CD4-positive, alpha-beta T cell treated with Interleukin-10 for 1 hour (primary cell): ENCODE measurements at places on chromosomes 7 and 10.

DNA sequence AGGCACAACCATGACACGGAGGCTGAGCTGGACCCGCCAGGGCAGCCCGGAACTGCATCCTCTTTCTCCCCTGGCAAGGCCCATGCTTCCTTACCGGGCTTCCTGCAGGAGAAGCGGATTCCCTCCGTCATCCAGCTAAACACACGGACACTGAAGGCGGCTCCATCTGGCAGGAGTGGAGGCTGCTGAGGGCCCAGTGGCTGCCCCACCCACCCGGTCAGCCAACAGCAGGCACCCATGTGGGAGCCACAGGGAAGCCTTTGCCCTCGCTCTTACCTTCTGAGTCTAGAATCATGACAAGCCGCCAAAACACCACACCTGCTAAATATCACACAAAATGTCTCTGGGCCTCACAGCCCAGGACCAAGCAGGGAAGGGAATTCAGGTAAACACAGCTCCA lies 321.6 kb upstream of the RNF32 start:
- no peak for DNase-seq

- DNase-seq: peak; percentile 73
Observed at GRCh38 chr10:50621968-50622705, 1.6 kb downstream of the SGMS1 start.

DNA sequence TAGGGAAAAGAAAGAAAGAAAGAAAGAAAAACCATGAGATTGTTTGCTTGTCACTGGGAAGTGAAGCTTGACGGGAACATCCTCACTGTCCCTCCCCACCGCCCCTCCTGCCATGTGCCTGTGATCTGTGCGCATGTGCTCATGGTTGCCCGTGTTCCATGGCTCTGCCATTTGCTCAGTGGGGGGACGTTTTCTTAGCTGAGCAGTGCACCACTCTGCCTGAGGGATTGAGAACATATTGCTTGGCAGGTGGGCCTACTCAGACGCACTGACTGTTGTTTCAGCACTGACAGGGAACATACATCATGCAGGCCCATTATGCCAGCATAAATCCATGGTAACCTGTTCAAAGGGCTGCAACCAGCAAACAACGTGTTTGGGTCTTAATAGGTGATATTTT lies 747.9 kb upstream of the GALNT17 start:
- no peak for DNase-seq

- DNase-seq: no peak
Observed at GRCh38 chr10:86648704-86649427, 5.5 kb upstream of the OPN4 start.

- no peak for DNase-seq
Observed at GRCh38 chr10:46052791-46053375, 6.8 kb upstream of the MSMB start.

DNA sequence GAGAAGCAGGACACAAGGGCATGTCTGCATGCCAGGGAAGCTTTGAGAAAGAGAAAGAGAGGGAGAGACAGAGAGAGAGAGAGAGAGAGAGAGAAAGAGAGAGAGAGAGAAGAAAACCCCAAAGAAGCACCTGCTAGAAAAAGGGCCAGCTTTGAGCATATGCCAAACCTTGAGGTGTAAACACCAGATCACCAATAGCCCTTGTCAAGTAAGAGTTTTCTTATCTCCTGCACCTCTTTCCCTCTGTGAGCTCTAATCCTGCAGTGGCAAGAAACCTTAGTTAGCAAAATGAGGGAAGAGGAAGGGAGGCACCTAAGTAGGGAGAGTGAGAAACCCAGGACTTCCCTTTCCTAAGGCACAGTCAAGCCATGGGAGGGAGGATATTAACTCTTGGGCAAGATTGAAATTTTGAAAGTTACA lies 11.3 kb upstream of the TRDMT1 start:
- DNase-seq: no peak

- no peak for DNase-seq
Observed at GRCh38 chr10:67043041-67043440, 117.2 kb downstream of the LRRTM3 start.

DNA sequence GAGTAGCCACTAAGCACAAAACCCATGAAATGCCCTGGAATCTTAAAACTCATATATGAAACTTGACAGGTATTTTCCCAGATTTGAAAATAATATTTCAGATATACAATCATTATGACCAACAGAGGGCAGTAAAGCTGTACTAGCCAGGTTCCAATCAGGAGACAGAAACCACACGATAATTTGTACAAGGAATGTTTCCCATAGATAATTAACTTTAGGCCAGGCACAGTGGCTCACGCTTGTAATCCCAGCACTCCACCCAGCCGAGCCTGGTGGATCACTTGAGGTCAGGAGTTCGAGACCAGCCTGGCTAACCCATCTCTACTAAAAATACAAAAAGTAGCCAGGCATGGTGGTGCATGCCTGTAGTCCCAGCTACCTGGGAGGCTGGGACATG lies 31.0 kb upstream of the NUB1 start:
- peak; percentile 21 for DNase-seq

DNA sequence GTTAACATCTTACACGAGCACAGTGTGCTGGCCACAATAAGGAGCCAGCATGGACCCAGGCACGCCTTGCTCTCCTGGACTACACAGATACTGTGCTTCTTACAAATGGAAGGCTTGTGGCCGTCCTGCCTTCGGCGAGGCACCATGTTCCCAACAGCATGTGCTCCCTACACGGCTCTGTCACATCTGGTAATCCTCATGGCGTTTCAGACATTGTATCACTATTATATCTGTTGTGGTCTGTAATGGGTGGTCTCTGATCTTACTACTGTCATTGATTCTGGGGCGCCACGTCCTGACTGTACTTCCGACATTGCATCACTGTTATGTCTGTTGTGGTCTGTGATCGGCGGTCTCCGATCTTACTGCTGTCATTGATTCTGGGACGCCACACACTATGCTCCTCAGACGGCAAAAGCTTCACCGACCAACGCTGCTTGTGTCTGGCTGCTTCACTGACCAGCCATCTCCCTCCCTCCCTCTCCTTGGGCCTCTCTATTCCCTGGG lies 195.4 kb downstream of the MAD1L1 start:
- peak; percentile 50 for DNase-seq

- no peak for DNase-seq
Observed at GRCh38 chr7:1995426-1995825, 237.3 kb downstream of the MAD1L1 start.

- DNase-seq: no peak
Observed at GRCh38 chr10:98326621-98327027, 58.6 kb upstream of the LOXL4 start.

GRCh38 chr10:99002392-99002791 lies 233.3 kb downstream of the HPSE2 start:
- DNase-seq: no peak

DNA sequence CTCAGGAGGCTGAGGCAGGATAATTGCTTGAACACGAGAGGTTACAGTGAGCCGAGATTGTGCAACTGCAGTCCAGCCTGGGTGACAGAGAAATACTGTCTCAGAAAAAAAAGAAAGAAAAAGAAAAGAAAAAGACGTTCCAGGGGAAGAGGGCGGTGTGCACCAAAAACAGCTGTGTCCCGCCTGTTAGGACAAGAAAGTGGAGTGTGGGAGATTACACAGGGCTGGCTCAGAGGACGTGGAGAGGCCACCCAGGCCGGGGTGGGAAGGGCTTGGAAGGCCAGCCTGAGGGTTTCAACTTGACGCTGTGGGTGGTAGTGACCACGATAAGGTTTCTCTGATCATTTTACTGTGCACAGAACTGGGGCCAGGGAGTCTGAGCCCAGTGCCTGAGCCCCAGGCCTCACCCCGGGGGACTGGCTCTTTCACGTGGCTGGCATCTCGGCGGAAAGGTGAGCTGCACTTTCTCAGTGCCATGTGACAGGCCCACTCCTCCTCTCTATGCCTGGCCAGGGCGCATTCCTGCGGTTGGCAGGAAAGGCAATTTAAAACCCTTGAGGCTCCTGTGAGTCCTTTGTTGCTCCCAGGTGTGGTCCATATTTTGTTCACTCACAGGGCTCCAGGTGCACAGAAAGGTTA lies 13.9 kb downstream of the RHBDD2 start:
- no peak for DNase-seq

DNA sequence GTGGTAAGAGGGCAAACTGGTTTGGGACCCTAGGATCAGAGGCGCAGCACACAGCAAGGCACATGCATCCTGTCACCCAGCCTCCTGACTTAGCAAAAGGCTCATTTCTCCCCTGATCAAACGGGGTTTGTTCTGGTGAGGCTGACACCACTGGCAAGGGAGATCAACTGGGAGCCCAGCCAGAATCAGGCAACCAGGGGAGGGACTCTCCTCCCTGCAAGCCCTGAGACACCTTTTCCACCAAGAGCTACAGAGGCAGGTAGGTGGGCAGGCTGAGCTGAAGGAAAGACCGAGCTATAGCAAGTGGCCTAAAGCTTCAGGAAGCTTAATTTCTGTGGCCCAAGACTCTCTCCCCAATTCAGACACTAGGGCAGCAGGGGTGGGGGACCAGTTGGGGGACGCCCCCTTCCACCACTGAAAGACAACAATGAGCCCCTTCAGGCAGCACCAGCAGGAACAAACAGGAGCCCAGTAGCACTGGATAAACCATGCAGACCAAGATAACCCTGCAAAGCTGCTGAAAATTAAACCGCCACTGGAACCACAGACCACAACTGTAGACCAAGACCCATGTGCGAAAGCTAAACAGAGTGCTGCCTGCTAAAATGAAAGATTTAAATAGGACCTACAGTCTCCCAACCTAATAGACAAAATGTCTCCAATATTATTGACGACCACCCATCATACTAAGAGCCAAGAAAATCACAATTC lies 27.1 kb upstream of the SAR1A start:
- DNase-seq: peak; percentile 29

GRCh38 chr10:42769673-42770072 lies 12.9 kb upstream of the BMS1 start:
- DNase-seq: no peak

- no peak for DNase-seq
Observed at GRCh38 chr7:73973091-73973490, 54.9 kb upstream of the ELN start.

DNA sequence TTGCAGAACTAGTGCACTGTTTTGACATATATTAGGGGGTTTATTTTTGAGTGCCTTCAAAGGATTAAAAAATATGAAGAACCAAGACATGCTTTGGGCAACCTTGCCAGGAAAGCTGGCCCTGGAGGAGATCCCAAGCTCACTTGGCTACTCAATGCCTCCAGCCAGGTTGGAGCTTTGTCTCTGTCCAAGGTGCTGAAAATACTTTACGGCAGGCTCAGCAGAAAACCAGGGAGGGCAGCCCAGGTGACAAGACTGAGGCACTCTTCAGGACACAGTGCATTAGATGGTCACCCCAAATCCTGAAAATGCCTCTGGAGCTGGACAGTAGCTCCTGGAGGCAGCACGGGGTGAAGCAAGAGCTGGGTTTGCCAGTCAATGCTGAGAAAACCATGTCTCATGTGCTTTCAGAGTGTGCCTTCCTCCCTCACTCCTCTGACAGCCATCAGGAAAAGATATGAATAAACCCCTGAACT lies 5.8 kb upstream of the KCNH2 start:
- peak; percentile 56 for DNase-seq

DNA sequence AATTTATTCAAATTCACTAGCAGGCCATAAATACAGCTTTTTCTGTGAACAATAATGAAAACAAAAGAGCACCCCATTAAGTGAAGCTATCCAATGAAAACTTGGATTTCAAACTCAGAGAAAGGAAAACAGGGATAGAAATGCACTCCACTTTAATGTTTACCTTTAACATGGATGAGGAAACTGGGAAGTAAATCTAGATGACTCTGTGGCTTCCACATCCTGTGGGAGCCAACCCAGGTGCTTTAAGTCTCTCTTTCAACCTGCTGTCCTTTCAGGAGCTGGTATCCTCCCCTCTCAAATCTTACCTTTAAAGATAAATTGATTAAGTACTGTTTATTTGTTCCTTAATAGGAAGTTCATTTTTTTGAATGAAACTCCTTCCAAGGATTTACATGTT lies 21.5 kb upstream of the SGMS1 start:
- DNase-seq: no peak

DNA sequence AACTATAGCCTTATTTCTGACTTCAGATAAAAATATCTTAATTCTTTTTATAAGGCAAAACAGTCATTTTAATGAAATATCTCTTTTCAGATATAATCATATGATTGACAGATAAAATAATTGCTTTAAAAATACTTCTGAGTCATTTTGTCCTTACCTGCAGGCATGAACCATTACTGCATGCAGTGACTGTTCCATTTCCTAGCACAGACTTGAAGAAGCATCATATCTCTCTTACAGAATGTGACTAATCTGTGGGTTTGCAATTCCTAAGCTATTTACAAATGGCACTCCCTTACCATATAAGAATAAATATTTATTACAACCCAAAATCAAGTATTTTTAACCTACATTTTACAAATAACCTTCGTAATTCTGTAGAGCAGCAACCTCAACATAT lies 120.7 kb downstream of the SRPK2 start:
- peak; percentile 24 for DNase-seq

- no peak for DNase-seq
Observed at GRCh38 chr10:63240807-63241206, 107.7 kb downstream of the NRBF2 start.

DNA sequence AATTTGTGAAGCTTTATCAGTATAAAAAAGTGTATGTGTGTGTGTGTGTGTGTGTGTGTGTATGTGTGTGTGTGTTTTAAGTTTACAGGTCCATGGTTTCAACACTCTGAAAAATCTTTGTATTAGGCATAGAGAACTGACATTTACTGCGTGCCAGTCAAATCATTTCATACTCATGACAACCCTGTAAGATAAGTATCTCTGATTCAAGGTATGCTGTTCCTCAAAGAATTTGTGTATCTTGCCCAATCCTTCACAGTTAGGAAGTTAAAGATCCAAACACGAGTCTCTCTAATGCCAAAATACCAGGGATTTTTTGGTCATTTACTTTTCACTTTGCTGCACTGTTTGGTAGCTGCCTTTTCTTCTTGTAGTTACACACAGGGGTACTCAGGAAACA lies 1121.3 kb upstream of the AUTS2 start:
- no peak for DNase-seq

DNA sequence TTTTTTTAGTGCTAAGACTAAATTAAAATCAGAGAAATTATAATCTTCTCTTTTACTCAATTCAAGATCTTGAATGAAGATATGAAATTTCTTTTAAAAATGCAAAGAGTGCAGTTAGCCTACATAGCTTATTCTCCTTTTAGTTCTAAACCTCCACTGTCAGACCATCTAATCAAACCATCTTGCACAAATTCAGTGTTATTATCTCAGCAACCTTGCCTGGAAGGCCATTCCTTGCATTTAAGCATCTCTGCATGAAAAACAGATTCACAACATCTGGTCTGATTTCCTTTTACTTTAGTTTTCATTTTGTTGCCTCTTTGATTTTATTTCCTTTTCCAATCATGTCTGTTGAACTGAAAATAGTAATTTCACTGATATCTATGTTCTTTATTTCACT lies 527.2 kb upstream of the LRRTM3 start:
- DNase-seq: no peak

DNA sequence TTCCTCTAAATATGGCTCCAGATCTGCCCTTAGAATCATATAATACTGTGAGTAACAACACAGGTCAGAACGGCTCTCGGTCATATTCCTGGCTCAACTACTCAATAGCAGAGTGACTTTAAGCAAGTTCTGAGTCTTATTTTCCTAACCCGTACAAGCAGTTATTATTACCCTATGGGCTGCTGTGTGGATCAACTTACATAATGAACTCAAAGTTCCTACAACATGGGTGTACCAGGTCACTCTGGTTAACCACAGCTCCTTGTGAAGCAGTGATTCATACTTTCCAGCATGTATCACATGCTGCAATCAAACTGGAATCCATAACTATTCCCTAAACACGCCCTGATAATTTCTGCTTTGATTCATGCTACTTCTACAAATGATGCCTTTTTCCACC lies 107.3 kb downstream of the LRRN3 start:
- no peak for DNase-seq
